ENCODE measurements at places on chromosomes 3 and 15.

- no peaks in the 10 kb centered on the region for H3K36me3 ChIP-seq
- no peak for DNase-seq
- no peak overlapping the region for H3K27ac ChIP-seq
- no peak overlapping the region for H3K4me3 ChIP-seq
- no peaks in the 10 kb centered on the region for H3K27me3 ChIP-seq
Measured at GRCh38 chr15:31407851-31408250, 81.2 kb downstream of the KLF13 start.

GRCh38 chr3:7876741-7877297 is 624.8 kb upstream of the LMCD1 start:
- no peaks in the 10 kb centered on the region for H3K36me3 ChIP-seq
- peaks cover 6% of the 10 kb centered on the region for H3K4me1 ChIP-seq
- no peak overlapping the region for H3K27ac ChIP-seq
- DNase-seq = no peak
- no peak overlapping the region for H3K4me3 ChIP-seq

DNA sequence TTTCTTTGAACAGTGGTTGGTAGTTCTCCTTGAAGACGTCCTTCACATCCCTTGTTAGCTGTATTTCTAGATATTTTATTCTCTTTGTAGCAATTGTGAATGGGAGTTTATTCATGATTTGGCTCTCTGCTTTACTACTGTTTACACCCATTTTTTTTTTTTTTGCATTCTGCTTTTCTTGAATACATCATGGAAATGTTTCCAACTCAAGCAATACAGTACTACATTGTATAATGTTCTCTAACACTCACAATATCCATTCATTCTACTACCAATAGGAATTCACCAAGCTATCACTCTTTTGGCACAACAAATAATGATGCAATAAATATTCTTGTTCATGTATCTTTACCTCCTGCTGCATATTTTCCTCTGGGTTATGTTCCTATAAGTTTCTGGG is 801.7 kb downstream of the NTRK3 start:
- no peak overlapping the region for H3K27ac ChIP-seq
- no peak for DNase-seq
- H3K27me3 ChIP-seq = no peaks in the 10 kb centered on the region
- H3K36me3 ChIP-seq = no peaks in the 10 kb centered on the region
- H3K4me1 ChIP-seq = no peaks in the 10 kb centered on the region

- no peak overlapping the region for H3K27ac ChIP-seq
- H3K36me3 ChIP-seq = no peaks in the 10 kb centered on the region
- H3K4me3 ChIP-seq = no peak overlapping the region
- no peaks in the 10 kb centered on the region for H3K27me3 ChIP-seq
- H3K4me1 ChIP-seq = no peaks in the 10 kb centered on the region
Measured at GRCh38 chr3:112366522-112366921, 33.6 kb downstream of the CD200 start.

DNA sequence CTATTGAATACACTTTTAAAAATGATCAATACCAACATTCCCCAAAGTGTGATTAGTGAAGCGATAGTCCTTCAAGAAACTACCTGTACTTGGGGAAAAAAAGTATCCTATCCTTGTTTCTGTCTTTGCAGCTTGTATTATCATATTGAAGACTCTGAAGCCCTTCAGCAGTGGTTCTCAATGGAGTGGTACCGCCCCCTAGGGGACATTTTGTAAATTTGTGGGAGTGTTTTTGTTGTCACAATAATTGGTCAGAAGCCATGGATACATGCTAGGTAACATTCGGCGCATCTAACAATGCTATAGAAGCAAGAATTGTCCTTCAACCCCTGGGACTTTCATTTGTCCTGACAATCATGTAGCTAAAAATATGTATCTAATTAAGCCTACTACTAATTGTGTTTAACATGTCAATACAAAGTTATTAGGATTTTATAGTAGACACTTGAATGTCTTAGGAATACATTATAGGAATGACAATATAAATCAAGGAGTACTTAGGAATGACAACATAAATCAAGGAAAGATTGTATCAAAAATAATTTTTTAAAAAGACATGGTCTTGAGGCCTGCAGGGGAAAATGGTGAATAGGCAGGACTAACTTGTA is 53.7 kb downstream of the NMD3 start:
- H3K4me3 ChIP-seq = no peak overlapping the region
- no peak for DNase-seq
- no peak overlapping the region for H3K27ac ChIP-seq
- H3K36me3 ChIP-seq = no peaks in the 10 kb centered on the region
- H3K27me3 ChIP-seq = no peaks in the 10 kb centered on the region
- no peaks in the 10 kb centered on the region for H3K4me1 ChIP-seq

GRCh38 chr15:81362790-81363189 is 11.2 kb downstream of the TMC3 start:
- H3K4me1 ChIP-seq = no peaks in the 10 kb centered on the region
- H3K36me3 ChIP-seq = no peaks in the 10 kb centered on the region
- DNase-seq = no peak
- no peak overlapping the region for H3K27ac ChIP-seq

DNA sequence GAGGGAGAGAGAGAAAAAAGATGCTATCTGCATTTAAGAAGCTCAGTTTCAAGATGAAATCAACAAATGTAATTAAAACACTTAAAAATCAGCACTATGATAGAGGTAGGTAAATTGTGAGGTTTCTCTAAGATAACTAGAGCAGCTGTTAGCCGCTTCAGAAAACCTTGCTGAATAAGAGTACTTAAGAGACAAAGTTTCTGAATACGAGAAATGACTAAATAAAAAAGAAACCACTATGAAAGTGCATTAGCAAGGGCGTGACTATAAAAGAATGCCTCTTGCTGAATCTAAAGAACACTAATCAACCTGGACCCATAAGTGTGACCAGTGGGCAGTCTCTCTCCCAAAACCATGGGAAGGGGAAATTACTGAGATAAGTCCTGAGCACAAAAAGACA is 41.8 kb downstream of the IQCB1 start:
- no peaks in the 10 kb centered on the region for H3K4me1 ChIP-seq
- H3K36me3 ChIP-seq = peaks cover 2% of the 10 kb centered on the region
- no peak overlapping the region for H3K4me3 ChIP-seq
- no peak overlapping the region for H3K27ac ChIP-seq
- no peaks in the 10 kb centered on the region for H3K27me3 ChIP-seq
- DNase-seq = no peak

GRCh38 chr15:95994418-95994817 is 336.1 kb upstream of the NR2F2 start:
- H3K27me3 ChIP-seq = no peaks in the 10 kb centered on the region
- no peak overlapping the region for H3K4me3 ChIP-seq
- H3K27ac ChIP-seq = no peak overlapping the region
- no peaks in the 10 kb centered on the region for H3K4me1 ChIP-seq
- no peak for DNase-seq
- no peaks in the 10 kb centered on the region for H3K36me3 ChIP-seq

GRCh38 chr3:4852780-4853748 is 126.2 kb upstream of the BHLHE40 start:
- H3K4me1 ChIP-seq = peaks cover 8% of the 10 kb centered on the region
- H3K36me3 ChIP-seq = no peaks in the 10 kb centered on the region
- peak overlapping the region; percentile 92 for H3K27ac ChIP-seq
- DNase-seq = peak; percentile 81
